Activated CD4-positive, alpha-beta T cell treated with anti-CD3 and anti-CD28 coated beads, Interleukin-2, amount 10 ng/mL, durations not matched to agents 24 days and 14 days (primary cell): ENCODE measurements at places on chromosomes 2 and 18. TPM values are rescaled to one million over a fixed set of nuclear protein-coding genes. Genes with fewer than 3 reads are reported as not detected.

The NETO1 gene
- not detected in 2 replicates for total RNA-seq

The AOX1 gene
- 0.26 TPM in 1 of 2 replicates, not detected in the other for total RNA-seq

The MATN3 gene
- not detected in 2 replicates for total RNA-seq

GRCh38 chr18:42437646-42438045 lies 482.6 kb downstream of the PIK3C3 start:
- no peaks in the 10 kb centered on the region for H3K4me1 ChIP-seq
- H3K36me3 ChIP-seq: no peaks in the 10 kb centered on the region
- no peak overlapping the region for H3K4me3 ChIP-seq
- H3K27ac ChIP-seq: no peak overlapping the region
- no peaks in the 10 kb centered on the region for H3K27me3 ChIP-seq

DNA sequence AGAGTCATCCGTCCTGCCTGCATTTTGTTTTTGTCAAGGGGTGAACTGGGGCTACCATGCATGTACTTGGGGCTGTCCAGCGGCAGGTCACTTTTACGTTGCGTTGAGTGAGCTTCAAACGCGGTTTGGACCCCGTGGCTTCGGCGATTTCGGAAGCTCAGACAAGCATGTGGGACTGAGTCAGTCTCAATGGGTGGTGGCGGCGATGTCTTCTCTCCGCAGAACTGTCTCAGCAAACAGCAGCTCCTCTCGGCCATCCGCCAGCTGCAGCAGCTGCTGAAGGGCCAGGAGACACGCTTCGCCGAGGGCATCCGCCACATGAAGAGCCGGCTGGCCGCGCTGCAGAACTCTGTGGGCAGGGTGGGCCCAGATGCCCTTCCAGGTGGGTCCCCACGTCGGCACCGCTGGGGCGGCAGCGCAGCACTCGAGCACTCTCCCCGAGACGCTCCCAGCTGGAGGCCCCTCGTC lies 21.3 kb downstream of the FBLN7 start:
- no peak for DNase-seq
- H3K4me3 ChIP-seq: no peak overlapping the region
- H3K36me3 ChIP-seq: no peaks in the 10 kb centered on the region
- H3K27ac ChIP-seq: no peak overlapping the region
- H3K4me1 ChIP-seq: peaks cover 31% of the 10 kb centered on the region

GRCh38 chr18:74961596-74961995 lies 247.3 kb downstream of the PTGR3 start:
- no peaks in the 10 kb centered on the region for H3K27me3 ChIP-seq
- no peak for DNase-seq
- H3K36me3 ChIP-seq: peaks cover 2% of the 10 kb centered on the region
- no peak overlapping the region for H3K4me3 ChIP-seq
- no peak overlapping the region for H3K27ac ChIP-seq
- no peaks in the 10 kb centered on the region for H3K4me1 ChIP-seq

- H3K4me3 ChIP-seq: no peak overlapping the region
- no peaks in the 10 kb centered on the region for H3K4me1 ChIP-seq
- H3K27ac ChIP-seq: no peak overlapping the region
- peaks cover 31% of the 10 kb centered on the region for H3K27me3 ChIP-seq
- no peak for DNase-seq
Measured at GRCh38 chr2:235676536-235676799, 182.6 kb downstream of the AGAP1 start.
